ENCODE measurements at places on chromosomes 5 and 9. TPM values are rescaled to one million over a fixed set of nuclear protein-coding genes. Genes with fewer than 3 reads are reported as not detected.

DNA sequence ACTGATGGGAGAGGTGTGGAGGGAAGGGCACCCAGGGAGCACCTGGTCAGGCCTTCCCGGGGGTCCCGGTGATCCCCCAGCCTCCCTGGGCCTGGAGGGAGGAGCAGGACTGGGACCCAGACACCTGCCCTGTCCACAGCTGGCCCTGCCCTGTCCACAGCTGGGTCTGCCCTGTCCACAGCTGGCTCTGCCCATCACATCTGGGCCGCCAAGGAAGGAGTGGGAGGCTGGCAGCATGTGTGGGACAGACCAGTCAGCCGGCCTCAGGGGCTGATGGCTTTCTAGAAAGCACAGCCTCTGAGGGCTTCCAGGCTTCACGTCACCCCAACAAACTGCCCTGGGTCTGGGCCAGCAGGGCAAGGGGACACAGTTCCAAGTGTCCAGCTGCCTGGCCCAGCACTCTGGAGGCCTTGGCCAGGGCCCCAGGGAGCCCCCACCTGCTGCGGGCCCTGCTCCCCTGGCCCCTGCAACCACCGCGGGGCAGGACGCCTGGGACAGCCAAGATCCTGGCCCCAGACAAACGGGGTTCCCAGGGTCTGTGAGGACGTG lies 12.2 kb downstream of the DNLZ start:
- DNase-seq: no peak

GRCh38 chr5:180301253-180301652 lies 9.4 kb upstream of the MAPK9 start:
- DNase-seq: no peak

GRCh38 chr9:124344291-124345050 lies 70.8 kb downstream of the PSMB7 start:
- DNase-seq: no peak

DNA sequence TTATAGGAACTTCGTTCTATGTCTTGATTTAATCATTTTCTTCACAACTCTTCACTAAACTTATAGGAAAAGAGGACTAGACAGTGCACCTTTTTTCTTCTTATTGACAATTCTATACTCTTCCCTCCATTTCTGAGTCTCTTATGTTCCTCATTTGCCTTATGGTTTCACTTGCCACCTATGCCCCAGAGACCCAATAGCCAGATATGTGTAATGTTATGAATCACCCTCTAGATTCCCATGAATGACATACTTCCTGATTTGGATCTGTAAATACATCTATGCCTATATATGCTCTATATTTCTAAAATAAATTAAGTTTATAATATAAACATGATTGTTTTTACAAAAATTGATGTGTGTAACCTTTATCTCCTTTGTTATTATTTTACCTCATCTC lies 514.1 kb upstream of the MEF2C start:
- no peak for DNase-seq

DNA sequence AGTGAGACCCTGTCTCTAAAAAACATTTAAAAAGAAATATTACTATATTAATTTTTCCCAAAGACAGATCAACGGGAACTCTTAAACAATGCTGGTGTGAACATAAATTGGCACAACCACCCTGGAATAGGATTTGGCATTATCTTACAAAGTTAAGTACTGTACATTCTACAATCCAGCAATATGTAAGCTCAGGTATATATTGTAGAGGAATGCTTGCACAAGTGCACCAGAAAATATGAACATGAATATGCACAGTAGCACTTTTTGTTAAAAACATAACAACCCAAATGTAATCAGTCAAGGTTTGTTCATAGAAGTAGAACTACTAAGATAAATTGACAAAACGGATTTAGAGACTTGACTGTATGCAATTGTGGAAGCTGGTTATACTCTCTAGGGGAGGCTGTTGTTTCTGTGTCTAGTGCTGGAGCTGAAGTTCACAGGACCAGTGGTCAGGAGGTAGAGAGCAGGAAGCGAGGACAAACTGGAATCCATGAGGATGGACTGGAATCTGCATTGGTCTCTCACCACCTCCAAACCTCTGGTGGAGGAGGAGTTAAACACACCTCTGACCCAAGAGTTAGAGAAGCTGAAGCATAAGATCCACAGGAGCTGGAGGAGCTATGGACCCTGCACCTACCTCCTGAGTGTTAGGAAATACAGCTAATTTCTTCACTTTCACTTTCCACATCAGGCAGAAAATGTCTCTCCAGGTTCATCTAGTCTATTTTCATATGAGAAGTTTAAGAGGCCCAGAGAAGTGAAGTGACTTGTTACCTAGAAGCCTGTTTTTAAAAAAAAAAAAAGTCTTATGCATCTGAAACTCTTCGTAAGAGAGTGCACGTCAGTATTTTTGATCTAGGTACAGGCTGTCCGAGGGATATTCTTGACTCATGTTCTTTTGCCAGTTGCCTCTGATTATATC lies 20.3 kb upstream of the RIC1 start:
- DNase-seq: no peak

The BASP1 gene
- total RNA-seq: 0.34 TPM

Measured in HCT116 (cell line).